ENCODE measurements at places on chromosomes 12 and 14.

- no peak for DNase-seq
Measured at GRCh38 chr12:104669089-104669721, 212.5 kb downstream of the CHST11 start.

- DNase-seq, result no peak
Measured at GRCh38 chr12:52254180-52254964, 20.1 kb upstream of the KRT86 start.

GRCh38 chr12:132873724-132874123 lies 13.7 kb downstream of the CHFR start:
- DNase-seq, result no peak

DNA sequence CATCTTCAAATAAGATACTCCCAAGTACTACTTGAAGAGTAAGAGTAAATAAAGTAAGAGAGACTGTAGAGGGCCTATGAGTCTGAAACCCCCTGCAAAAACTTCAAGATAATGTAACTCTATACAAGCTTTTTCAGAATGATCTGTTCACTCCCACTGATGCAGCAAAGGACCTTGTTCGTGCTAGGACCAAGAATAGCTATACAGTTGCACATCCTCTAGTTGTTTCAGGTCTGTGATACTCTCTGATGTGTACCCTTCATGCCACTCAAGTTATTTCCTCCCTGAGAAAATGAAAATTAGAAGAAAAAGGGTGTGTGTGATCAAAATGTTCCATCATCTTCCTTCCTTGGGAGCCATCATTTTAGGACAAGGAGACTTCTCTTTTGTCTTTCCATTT lies 204.4 kb downstream of the ALX1 start:
- DNase-seq, result no peak

DNA sequence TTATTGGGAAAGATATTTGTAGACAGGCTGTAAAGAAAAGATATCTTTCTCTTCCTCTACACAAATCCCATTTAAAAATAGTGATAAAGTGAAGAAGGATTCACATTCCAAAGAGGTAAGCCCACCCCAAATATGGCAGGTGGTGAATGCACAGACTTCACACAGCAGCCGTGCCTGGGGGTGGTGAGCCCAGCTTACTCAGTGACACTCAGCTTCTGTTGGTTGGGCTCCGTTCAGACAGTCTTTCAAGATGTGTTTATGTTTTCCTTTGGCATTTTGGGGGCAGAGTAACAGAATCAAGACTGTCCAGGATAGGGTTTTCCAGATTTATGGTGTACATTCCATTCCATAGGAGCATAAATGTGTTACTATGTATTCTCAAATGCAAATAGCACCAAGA lies 4.1 kb upstream of the COL2A1 start:
- DNase-seq, result no peak

GRCh38 chr12:75751769-75752471 lies 240.5 kb upstream of the KRR1 start:
- DNase-seq, result no peak

Data from HFF-Myc (cell line).